Renal cortical epithelial cell (primary cell): ENCODE measurements at places on chromosomes 1 and 21. TPM values are rescaled to one million over a fixed set of nuclear protein-coding genes. Genes with fewer than 3 reads are reported as not detected.
A peak's percentile ranks its signal among the peaks of the same experiment; 100 is the strongest.

Gene DRAM2
- total RNA-seq: 95.6 and 101 TPM in 2 replicates

- DNase-seq: no peak
These were observed 25.0 kb upstream of the LAPTM5 start for GRCh38 chr1:30782361-30783255.

DNA sequence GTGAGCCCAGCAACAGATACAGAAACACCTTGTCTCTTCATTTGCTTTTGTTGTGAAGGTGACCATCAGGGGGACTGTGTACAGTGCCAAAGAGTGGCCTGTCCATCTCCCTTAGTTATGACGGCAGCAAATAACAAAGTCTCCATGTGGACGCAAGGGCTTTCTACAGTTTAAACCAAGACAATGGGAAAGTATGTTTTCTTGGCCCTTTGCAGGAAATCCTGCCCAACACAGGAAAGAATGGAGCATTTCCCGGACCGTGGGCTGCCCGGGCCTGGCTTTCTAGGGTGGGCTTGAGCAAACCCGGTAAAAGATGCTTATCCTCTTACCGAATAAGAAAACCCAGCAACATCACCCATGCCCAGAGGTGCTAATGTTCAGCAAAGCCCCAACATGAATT, 87.3 kb downstream of the ZBTB18 start:
- DNase-seq: no peak

- no peak for DNase-seq
These were observed 2.1 kb downstream of the CLCC1 start for GRCh38 chr1:108961198-108961597.

DNA sequence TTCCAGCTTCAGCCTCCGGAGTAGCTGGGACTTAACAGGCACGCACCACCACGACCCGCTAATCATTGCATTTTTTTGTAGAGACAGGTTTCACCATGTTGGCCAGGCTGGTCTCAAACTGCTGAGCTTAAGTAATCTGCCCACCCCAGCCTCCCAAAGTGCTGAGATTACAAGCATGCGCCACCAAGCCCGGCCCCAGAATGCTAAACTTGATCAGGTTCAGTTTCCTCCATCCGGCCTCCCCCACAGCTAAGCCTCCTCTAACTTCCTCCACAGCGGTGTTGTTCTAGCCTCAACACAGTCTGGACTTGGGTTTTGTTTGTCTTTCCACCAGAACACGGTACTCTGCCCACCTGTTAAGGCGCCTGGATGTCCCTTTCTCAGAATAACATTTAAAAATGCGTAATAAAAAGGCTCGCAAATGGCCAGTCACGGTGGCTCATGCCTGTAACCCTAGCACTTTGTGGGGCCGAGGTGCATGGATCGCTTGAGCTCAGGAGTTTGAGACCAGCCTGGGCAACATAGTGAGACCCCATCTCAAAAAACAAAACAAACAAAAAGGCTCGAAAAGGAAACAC, 2.4 kb downstream of the PARP1 start:
- no peak for DNase-seq

DNA sequence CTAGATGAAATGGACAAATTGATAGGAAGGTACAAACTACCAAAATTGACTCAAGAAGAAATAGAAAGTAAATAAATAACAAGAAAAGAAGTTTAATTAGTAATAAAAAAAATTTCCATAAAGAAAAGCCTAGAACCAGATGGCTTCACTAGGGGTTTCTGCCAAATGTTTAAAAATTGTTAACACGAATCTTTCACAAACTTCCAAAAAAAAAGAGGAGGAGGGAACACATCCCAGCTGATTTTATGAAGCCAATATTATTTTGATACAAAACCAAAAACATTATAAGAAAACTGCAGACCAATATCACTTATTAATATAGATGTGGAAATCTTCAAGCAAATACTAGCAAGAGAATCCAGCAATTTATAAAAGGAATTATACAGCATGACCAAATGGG, 89.5 kb downstream of the COLGALT2 start:
- DNase-seq: no peak

- no peak for DNase-seq
These were observed 9.7 kb upstream of the PPIE start for GRCh38 chr1:39729030-39729429.

DNA sequence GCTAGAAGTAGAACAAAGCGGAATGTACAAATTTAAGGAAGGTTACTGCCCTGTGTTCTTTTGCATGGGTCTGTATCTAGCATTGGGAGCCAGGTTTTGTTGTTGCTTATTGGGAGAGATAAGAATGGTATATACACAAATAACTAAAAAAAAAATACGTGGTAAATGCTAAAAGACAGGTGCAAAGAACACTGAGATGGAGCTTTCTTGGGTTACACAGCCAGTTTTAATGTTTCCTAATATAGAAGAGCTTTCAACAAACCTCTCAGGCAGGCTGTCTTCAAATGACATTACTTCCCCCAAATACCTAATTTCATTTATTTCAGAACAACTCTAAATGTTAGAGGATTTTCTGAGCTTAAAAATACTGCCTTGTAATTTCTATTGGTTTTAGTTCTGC, 1.4 kb upstream of the MDM4 start:
- DNase-seq: no peak

DNA sequence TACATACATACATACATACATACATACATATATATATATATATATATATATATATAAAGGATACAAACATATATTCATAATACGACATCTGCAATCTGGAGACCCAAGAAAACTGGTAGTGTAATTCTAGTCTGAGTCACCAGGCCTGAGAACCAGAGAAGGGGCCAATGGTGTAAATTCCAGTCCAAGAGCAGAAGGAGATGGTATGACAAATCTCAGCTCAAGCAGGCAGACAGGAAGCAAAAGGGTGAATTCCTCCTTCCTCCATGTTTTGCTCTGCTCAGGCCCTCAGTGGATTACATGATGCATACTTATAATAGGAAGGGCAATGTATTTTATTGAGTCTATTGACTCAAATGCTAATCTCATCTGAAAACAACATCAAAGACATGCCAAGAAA, 1060.4 kb upstream of the TMPRSS15 start:
- DNase-seq: no peak

- no peak for DNase-seq
These were observed 4.6 kb downstream of the TARBP1 start for GRCh38 chr1:234474375-234474774.

- DNase-seq: no peak
These were observed 446.9 kb downstream of the NEGR1 start for GRCh38 chr1:71835442-71835813.

- peak; percentile 22 for DNase-seq
These were observed 1.2 kb upstream of the PTTG1IP start for GRCh38 chr21:44874497-44875315.
